T-helper 1 cell (primary cell): ENCODE measurements at places on chromosomes 6 and 20.

DNA sequence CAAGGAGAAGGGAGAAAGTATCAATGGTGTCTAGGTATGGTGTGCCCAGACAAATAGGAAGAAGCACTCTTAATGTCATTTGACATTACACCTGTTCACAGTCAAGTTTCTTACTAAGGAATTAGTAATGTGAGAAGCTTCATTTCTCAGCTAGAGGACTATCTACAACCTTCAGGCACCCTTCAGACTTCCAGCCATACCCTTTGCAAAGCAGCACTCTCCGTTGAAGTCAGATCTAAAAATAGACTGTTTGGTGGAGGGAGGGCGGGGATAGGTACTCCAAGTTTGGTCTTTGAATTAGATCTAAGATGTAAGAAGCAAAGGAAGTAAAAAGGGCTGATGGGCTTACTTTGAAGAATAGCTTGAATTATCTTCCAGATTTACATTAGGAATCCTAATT is 311.1 kb downstream of the SLC35F1 start:
- DNase-seq: no peak

DNA sequence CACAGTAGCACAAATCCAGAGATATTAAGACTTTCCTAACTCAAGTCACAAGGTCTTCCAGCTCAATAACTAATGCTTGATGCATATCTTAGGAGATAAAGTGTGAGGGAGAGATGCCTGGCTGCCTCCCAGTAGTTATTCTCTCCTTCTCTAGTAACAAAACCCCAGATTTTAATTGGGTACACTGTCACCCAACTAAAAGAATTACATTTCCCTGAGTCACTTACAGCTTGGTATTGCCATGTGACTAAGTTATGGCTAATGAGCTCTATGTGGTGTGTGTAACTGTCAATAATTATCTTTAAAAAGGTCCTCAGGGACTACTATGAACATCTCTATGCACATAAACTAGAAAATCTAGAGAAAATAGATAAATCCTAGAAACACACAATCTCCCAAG is 32.0 kb downstream of the KIF6 start:
- no peak for DNase-seq

- DNase-seq: no peak
These were observed 235.5 kb downstream of the BMP7 start for GRCh38 chr20:57030611-57031600.

GRCh38 chr6:144062786-144063185 is 32.6 kb downstream of the SF3B5 start:
- no peak for DNase-seq

GRCh38 chr6:8579372-8579771 is 144.0 kb upstream of the SLC35B3 start:
- no peak for DNase-seq

DNA sequence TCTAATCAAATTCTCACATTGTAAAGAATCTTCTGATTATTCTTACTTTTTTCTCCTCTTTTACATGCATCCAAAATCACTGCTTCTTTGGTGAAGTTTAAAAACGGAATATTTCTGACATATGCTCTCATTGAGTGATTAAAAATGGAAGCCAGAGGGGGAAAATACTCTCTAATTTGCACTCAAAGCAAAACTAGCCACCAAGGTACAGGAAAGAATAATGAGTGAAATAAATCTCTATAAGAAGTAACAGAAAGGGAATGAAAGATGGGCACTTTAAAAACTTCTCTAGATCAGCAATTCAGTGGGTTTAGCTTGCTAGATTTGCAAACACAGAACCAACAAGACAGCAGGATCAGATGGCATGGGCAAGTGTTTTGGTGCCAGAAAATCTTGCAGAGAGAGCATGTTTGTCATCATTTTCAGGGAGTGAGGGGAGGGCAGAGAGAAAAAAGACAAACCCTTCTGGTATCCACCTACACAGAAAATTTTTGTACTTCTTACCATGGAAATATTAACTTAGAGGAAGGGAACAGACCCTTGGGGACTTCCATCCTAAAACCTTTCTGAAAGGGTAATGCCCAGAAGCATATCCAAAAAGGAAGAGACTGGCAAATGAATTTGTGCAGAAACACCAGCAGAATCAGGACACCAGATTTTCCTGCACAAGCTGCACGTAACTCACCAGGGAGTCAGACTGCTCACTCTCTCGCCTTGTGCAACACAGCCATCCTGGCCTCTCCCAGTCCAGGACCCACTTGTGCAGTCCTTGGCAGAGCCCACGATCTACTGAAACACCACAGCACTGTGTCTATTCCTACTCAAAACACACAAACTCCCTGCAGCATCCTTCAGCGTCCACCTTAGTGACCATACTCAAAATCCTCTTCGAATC is 270.2 kb upstream of the PRDM1 start:
- no peak for DNase-seq

- DNase-seq: no peak
These were observed 979 bp downstream of the ZNF133 start for GRCh38 chr20:18289306-18289705.

DNA sequence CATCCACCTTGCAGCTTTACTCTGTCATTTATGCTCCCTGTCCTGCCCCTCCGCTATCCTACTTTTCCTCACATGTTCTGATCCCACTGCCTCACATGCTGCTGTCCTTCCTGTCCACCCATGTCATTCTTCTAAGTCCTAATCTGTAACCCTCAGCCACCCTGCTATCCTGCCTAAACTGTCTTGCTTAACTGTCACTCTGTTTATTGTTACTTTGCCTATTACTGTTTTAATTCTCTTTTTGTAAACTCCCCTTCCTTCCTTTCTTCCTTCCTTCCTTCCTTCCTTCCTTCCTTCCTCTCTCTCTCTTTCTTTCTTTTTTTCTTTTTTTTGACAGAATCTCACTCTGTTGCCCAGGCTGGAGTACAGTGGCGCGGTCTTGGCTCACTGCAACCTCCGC is 1.4 kb downstream of the CUL9 start:
- no peak for DNase-seq
